ENCODE measurements at places on chromosomes 6 and 20.

- peak; percentile 64 for DNase-seq
These were observed 98.1 kb upstream of the VSTM2L start for GRCh38 chr20:37804584-37805566.

GRCh38 chr20:39132093-39132492, 169.9 kb downstream of the DHX35 start:
- DNase-seq: no peak

DNA sequence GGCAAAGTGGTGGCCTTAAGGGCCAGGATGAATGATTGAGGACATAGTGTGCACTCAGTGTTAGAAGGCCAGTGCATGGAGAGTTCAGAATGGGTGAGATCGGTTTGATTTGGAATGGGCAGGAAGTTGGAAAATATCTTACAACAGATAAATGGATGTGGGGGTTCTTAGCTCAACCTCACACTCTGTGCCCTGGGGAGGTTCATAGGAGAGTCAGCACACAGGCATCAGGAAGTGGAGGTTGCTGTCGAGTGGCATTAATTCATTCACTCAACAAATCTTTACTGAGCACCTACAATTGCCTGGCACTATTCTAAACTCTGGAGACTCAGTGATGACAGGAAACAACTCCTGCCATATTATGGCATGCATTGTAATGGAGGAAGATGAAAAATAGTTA, 313.7 kb upstream of the SUPT3H start:
- no peak for DNase-seq

- no peak for DNase-seq
These were observed 222.7 kb downstream of the ANKRD60 start for GRCh38 chr20:58005581-58006345.

- peak; percentile 17 for DNase-seq
These were observed 27.9 kb upstream of the BMP6 start for GRCh38 chr6:7697820-7698623.
